ENCODE measurements at places on chromosomes 11 and 22. TPM values are rescaled to one million over a fixed set of nuclear protein-coding genes. Genes with fewer than 3 reads are reported as not detected.

DNA sequence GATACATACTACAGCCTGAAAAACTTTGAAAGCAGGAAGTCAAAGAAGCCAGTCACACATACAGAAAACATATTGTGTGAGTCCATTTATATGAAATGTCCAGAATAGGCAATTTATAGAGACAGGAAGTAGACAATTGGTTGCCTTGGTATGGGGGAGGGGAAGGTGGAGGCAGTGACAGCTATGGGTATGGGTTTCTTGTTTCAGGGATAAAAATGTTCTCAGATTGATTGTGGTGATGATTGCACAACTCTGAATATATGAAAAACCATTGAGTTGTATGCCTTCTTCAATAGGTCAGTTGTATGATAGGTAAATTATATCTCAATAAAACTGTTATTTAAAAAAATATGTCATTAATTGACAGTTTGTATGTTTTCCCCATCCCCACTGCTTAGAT is 137.6 kb downstream of the SNX19 start:
- no peak for DNase-seq

The KCNJ5 gene
- 1.8 TPM for total RNA-seq

The PRR33 gene
- not detected for total RNA-seq

DNA sequence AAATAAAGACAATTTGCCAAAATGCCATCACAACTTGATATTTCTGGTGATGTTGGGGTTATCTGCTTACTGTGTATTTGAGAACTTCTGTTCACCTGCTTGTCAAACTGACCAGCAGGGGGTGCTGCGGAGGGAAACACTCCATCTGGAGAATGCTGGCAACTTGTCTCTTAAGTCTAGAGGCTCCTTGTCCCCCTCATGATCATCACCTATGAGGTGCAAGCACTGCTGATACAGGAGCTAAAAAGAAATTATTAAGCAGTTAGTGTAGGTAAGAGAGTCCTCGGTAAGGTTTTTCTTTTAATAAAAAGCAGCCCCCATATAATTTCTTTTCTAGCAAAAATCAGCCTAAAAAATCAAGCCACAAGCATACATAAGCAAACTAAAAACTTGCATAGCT is 32.7 kb upstream of the GLYATL1B start:
- DNase-seq, result peak; percentile 76

DNA sequence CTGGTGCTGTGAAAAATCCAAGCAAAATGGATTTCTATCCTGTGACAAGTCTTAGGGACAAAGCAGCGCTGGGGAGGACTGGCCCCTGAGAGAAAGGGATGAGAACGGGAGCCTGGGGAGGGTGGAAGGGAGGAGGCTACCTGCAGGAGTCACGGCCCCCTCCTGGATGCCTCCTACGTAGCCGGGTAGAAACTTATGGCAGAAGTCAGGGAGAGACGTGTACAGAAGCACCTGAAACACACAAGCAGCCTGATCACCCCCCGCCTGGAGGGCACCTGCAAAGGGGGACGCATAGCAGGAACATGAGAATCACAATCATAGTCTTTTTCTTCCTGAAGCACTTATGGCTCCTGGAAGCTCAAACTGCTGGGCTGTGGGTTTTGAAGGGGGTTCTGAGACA is 6.1 kb downstream of the DHCR7 start:
- no peak for DNase-seq

The ACR gene
- total RNA-seq, result not detected
